Activated naive CD4-positive, alpha-beta T cell treated with anti-CD3 and anti-CD28 coated beads, Interleukin-2, amount 50 U/mL, for 72 hours (primary cell): ENCODE measurements at places on chromosomes 4 and X. TPM values are rescaled to one million over a fixed set of nuclear protein-coding genes. Genes with fewer than 3 reads are reported as not detected.

Gene ADRA2C
- total RNA-seq: not detected

Gene DOCK11
- 44.9 TPM for total RNA-seq

Gene NAT8L
- total RNA-seq: not detected

DNA sequence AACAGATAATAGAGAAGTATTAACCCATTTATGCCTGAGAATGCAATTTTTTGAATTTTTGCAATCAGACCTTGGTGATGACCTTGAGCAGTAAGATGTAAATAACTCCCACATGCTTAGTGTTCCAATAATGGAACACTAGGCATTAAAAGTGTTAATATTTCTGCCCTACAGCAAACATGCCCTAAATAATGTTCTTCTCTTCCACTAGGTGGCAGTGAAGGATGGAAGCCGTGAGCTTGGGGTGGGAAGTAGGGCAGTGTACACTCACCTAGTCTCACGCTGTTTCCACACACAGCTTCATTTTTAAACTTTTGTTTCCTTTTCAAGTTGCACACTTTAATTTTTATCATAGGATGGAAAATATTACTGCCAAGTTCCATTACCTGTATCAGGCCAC lies 613.1 kb upstream of the HS3ST1 start:
- no peak for DNase-seq

DNA sequence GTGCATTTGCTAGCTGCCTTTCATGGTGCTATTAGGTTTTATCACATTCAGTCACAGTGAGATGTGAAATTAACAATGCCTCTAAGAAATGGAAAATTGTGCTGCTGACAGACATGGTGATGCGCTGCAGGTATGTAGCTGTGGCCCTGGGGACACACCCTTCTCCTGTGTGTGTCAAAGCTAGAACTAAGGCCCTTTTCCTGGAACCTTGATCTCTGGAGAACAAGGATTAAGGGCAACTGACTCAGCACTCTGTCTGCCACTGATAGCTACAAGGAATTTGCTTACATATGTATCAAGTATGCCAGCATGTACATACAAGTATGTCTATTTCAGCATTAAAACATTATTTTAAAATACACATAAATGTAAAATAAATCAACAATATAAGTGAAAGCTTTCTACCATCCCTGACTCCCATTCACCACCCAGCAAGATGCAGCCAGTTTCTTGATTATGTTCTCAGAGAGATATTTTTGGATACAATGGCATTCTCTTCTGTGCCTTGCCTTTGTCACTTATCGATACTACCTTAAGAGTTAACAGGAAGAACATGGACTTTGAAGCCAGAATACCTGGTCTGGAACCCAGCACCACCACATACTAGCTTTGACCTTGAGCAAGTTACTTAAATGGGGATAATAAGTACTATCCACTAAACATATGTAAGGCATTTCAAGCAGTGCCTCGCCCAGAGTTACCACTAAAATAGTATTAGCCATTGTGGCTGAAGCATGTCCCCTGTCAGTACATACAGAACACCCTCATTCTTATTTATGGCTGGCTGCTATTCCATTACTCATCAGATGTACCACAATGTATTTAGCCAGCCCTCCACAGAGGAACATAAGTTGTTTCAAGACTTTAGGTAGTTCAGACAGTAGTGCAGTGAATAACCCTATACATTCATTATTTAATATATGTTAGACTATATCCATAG lies 68.5 kb downstream of the NPNT start:
- DNase-seq: no peak

DNA sequence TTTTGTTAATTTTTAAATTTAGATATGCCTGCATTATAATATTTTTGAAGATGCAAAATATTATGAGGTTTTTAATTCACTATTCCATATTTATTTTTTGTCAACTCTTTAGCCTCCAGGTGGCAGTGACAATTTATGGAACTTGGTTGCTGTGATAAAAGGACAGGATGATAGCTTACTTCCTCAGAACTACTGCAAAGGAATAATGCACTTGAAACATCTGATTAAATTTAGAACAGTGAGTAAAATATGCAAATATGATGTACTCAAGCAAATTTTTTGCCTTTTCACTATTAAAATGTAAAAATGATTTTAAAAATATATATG lies 45.1 kb downstream of the SPATA4 start:
- no peak for DNase-seq

- no peak for DNase-seq
These were observed 20.2 kb downstream of the CETN2 start for GRCh38 chrX:152810403-152810802.

GRCh38 chrX:56343664-56344063 lies 111.5 kb downstream of the KLF8 start:
- DNase-seq: no peak

DNA sequence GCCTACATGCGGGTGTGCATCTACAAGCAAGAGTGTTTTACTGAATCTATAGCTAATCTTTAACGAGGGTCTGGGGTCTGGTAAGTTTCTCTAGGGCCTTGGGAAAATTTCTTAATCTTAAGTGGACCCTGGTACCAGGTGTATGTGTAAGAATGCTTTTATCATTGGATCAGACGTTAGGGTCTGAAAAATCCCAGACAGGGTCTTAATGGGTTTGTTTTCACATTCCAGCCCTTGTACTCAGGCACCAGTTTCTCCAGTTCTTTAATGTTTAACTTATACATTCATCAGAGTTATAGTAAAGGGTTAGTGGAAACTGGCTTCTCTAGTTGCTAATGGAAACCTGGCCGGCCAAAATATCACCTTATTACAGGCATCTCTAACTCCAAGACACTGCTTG lies 11.6 kb downstream of the MAGEB16 start:
- DNase-seq: no peak

DNA sequence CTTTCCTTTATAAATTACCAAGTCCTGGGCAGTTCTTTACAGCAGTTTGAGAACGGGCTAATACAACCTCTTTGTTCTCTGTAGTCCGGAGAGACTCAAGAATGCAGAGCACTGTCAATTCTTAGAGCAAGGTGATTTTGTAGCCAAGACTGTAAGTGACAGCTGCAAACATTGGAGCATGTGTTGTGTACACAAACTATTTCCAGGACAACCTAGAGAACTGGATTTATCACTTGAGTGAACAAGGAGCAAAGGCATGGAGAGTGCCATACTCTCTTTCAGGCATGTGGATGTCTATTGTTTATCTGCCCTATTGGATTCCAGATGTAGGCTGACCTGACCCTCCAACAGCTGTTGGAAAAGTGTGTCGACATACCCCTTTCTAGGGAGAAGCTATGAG lies 153.9 kb downstream of the SPANXN3 start:
- no peak for DNase-seq
